ENCODE measurements at places on chromosomes 3 and 15.

DNA sequence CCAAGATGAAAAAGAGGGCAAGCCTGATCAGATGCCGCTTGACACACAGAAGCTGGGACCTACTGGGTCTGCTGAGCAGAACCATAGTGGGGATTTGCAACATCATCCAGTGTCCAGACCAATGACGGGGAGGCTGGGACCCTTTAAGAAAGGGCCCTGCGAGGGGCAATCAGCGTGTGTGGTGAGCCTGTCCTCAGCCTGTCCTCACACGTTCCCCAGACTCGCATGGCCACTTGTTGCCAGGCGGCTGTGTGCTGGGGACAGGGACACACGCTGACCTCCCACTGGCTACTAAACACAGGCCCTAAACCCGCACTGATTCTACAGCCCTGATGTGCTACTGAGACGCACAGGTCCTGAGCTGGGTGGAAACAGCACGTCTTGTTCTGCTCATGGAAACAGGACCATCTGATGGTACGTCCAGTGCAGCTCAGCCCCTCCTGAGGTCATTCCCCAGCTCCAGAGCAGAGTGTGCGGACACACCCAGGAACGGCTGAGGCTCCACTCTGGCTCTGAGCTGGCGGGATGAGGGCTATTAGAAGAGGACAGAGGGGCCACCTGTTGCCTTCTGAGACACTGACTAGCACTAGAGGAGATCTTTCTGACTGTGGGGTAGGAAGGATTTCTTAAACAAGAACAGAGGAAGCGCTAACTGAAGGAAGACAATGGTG, 24.4 kb downstream of the PCSK6 start:
- no peak for DNase-seq

DNA sequence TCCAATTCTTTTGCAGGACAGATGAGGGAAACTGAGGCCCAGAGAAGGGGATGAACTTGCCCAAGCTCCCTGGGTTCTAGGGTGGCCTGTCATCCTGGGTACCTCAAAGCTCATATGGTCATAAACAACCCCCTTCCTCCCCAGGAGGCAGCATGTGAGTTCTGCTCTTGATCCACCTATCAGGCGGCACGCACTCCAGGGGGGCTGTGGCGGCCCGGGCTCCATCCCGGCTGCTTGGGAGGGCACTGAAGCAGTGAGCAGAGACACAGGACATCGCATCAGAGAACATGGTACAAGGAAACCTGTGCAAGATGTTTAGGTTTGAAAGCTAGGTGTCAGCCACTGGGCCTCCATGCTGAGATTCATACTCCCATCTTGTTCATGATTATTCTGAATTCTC, 34.2 kb downstream of the CPN2 start:
- no peak for DNase-seq

DNA sequence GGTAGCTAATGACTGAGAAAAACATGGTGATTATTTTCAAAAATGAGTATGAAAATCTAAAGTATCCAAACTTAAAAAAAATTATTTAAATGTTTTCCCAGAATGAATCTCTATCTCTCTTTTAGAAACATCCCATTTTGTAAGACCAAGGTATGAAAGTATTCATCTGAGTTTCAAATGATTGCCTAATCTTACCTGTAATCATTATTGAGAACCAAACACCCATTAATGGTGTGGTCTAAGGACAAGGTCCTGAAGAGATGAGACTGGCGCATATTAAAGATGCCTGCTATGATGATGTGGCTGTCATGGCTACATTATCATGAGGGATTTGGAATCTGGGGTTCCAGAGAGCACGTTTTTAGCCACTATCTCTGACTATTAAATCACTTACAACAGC, 165.5 kb downstream of the VGLL4 start:
- DNase-seq, result no peak

- DNase-seq, result no peak
These were observed 57.6 kb downstream of the CD86 start for GRCh38 chr3:122112754-122113153.

- no peak for DNase-seq
These were observed 108.1 kb upstream of the THBS1 start for GRCh38 chr15:39472621-39473297.

GRCh38 chr15:88284318-88284998, 27.9 kb upstream of the NTRK3 start:
- no peak for DNase-seq

DNA sequence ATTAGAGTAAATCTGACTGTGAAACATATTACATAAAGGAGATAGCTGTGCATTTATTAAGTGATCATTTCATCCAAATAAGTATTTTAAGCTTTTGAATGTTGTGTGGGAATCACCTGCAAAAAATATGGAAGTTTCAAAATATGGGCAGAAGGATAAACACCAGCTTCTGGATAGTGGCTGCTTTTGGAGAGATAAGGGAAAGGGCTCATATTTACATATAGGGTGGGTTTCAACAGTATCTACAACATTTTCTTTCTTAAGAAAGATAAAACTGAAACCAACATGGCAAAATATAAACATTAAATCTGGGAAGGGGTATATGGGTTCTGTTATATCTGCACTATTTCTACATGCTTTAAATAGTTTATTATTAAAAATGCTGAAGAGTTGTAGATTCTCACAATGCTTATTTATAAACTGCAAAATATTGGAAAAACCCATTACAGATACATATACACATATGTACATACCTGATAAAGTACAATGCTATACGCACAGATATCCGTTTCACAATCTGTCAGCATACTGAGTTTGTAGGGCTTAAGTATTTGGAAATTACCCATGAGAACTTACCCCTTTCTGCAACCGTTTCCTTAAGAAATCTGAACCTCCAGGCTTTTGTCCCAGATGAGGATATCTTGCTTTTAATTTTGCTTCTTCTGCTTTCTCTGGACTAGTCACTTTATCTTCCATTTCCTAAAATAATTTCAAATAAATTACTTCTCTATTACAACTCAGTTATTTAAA, 12.1 kb downstream of the ARPP19 start:
- DNase-seq, result no peak

DNA sequence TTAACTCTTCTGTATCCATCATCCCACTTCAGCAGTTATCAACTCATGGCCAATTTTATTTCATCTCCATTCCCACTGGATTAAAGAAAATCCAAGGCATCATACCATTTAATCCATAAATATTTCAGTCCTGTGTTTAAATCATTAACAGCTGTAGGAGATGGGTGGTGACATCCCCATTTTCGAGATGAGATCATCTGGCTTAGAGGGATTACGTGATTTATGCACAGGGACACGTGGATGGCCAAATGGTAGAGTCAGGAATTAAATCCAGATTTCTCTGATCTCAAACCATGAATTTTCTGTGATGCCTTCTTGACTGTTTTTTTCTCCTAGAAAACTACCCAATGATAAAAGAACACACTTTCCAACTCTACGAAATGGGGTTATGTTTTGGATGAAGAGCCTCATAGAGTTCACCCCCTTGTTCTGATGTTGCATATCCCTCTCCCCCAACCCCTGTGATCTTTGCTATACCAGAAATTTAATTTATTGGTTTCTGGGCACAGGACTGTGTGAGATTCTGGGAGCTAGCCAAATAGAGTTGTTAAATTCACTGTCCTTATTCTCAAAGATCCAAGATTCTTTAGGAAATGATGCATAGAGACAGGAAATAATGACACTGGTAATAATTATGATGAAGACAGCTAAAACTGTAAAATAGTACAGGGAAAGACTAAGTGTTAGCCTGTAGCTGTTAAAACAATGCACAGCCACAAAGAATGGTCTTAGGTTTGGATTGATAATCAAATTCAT, 7.4 kb downstream of the ZNF589 start:
- no peak for DNase-seq

GRCh38 chr15:59379531-59379930, 6.9 kb upstream of the MYO1E start:
- DNase-seq, result no peak

DNA sequence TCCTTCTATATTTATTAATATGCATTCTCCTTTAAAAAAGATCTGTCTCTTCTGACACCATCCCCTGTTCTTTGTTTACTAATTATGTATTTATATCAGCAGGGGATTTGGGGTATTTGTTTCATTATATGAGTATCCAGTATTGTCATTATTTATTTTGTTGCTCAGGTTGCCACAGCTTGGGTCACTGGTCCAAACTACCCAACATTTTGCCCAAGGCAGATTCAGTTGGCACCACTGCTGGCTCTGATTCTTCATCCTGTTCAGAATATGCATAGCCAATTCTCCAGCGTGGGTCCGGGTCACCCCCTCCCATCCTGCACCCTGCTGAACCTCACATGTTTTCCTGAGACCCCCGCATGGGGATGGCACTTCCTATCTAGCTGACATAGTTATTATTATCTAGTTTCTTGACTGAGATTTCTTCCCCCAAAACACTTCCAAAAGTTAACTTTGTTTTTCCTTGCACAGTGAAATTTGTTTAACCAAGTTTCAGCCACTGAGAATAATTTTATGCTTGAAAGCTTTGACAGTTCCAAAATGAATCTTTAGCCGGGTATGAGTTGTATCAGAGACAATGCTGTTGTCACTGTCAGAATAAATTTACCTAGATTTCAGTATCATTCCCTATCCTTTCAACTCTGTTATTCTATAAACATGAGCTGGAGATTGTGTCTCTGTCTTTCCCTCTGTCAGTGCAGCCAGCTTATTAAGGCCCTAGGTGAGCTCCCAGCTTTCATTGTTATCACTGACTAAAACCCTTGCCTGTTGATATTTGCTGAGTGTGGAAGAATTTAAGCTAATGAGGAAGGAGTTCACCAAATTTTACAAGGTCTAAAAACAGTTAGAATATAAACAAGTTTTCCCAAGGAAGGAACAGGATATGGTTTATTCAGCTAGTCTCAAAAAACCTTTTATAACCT, 70.3 kb downstream of the TGFBR2 start:
- DNase-seq, result no peak

DNA sequence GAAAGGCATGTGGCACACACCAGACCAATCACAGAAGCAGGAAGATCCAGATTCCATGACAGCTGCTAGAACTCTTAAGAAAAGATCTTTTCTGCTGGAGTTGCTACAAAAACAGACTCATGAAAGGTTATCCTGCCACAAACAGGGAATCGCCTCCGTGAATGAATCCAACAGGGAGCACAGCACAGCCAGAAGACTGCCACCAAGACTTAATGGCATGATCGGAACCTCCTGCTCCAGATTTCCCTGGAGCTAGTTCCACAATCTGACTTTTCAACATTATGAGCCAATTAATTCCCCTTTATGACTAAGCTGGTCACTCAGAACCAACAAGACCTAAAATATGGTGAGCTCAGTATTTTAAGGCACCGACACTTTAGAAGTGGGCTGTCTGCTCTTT, 232.5 kb downstream of the FOXP1 start:
- DNase-seq, result no peak

DNA sequence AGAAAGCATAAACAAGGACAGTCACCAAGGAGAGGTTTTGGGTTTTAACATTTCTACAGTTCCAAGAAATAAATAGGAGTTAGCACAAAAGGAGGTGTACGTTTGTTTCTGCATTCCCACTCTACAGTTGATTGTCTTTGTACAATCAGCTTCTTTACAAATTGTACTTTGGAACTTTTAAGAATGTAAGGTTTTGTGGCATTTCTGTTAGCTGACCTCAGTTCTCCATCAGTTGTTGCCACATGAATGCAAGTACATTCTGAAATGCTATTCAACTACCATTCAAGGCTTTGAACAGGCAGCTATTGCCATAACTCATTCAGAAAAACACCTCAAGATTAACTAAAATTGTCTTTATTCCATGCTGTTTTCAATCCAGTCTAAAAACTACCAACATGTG, 253.2 kb upstream of the UBE2E1 start:
- DNase-seq, result no peak

DNA sequence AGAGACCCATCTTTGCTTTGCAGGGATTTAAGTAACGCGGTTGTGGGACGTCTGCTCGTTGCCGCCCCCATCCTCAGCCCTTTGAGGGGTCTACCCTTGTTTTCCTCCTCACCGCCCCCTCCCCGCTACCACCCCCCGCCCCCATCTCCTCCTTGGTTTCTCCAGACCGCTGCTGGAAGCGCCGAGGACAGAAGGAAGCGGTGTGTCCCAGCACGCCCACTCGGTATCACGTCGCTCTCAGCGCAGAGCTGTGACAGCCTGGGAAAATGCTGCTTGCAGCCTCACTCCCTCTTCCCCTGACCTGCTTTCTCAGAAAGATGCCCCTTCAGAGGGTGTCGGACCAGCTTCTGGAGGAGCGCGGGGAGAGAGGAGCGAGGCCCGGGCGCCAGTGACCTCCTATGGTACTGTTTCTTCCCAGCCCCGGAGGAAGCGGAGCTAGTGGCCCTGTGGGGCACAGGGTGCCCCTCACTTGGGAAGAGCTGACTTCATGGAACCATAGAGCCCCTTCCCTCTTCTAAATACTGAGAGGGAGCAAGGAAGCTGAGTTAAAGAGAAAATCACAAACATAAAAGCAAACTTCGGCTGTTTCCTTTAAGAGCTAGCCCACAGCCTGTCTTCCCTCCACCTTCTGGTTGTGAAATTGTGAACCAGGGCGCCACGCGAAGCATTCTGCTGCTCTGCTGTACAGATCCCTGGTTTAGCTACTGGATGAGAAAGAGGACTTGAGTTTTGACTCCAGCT, 698 bp downstream of the IL1RAP start:
- peak; percentile 60 for DNase-seq

GRCh38 chr15:100688549-100689120, 86.2 kb downstream of the ASB7 start:
- DNase-seq, result no peak

GRCh38 chr3:27724459-27725197, 2.5 kb upstream of the EOMES start:
- DNase-seq, result no peak

- no peak for DNase-seq
These were observed 111.6 kb upstream of the DCBLD2 start for GRCh38 chr3:99013077-99013476.

- no peak for DNase-seq
These were observed 37.2 kb upstream of the ACAD9 start for GRCh38 chr3:128841926-128842920.

GRCh38 chr3:40307176-40307575, 2.3 kb upstream of the EIF1B start:
- DNase-seq, result no peak

GRCh38 chr3:72681598-72681997, 166.6 kb downstream of the SHQ1 start:
- DNase-seq, result no peak

DNA sequence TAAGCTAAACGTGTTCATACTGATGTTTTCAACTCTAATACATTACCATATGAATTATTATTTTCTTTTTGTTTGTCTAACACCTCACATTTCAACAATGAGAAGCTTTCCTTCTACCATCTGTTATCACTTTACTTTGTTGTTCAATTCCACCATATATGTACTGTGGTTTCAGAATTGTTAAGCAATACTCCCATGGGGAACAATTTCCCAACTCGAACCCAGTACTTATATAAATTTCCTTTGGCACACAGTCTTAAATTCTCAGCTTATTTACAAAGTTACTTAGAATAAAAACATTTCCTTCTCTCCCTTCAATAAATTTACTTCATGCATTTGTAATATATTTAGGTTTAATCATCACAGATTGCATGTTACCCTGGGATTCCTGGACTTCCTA, 1764.4 kb downstream of the OTOL1 start:
- DNase-seq, result no peak

Measured in HT-29 (cell line).